SHP77 (cell line): ENCODE measurements at places on chromosomes 2 and 18.

GRCh38 chr2:109422758-109423500 lies 190.8 kb downstream of the SEPTIN10 start:
- DNase-seq = no peak

- DNase-seq = no peak
These were observed 27.9 kb upstream of the RPE start for GRCh38 chr2:209974576-209974975.

DNA sequence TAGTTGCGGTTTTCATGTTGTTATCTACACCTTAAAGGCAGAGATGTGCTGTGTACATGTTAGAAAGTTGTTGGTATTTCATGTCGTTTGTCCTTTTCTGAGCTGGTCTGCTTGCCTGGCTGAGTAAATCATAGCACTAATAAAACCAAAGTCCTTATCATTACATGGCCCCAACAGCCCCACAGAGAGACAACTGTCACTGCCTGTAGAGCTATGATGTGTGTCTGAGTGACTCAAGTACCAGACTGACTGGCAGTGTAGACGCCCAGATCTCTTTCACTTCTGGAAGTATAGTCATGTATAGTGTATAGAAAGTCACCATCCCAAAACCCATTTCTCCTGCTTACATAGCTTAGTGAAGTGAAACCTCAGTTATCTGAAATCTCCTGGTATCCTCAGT lies 4.3 kb downstream of the SOCS6 start:
- DNase-seq = no peak

DNA sequence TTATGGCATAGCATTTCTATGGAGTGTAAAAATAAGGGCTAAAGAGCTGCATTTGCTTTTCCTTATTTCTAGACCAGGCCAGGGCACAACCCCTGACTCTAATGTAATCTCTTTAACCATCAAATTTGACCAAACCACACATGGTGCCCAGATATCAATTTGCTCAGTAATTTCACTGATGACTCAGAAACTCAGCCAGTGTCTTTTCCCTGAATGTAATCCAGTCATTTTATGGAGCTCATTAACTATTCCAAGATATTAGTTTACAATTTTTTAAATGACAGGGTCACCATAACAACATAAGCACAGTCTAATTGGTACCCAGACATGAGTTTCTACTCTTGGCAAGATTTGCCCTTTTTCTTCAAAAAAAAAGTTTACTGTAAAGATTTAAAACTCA lies 270.8 kb upstream of the AGAP1 start:
- no peak for DNase-seq

DNA sequence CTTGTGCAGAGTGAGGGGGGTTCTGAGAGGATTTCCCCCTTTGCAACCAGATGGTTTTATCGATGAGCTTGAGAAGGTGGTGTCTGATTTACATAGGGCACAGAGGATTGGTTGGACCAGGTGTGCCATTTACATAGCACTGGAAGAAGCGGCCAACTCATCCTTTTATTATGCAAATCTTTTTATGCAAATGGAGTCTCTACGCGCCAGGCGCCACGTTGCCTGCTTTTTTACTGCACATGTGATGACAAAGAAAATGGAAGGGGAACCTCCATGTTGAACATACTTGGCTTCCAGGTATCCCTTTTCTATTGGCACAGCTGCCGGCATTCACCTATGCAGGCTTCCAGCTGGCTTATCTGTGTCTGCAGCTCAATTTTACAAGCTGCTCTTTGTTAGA lies 18.4 kb upstream of the TXNL4A start:
- DNase-seq = no peak

GRCh38 chr2:190637903-190638618 lies 10.8 kb upstream of the NAB1 start:
- DNase-seq = no peak

- DNase-seq = no peak
These were observed 148.8 kb downstream of the RTN4 start for GRCh38 chr2:54901224-54901986.

DNA sequence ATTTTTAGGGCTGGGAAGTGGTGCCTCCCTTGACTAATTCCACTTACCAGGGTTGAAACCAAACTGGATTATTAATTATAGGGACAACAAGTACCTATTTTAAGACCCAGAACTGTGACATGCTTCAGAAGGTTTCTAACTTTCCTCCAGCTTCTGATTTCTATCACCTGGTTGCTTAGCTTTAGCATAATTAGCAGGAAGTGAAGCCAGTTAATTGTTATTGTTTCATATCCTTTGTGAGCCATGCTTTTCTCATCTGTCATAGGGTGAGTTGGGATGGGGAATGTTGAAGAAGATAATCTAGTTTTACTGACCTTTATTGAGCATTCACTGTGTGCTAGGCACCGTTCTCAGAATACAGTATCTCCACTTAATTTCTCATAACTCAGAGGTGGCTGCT lies 3.2 kb downstream of the YPEL5 start:
- no peak for DNase-seq

DNA sequence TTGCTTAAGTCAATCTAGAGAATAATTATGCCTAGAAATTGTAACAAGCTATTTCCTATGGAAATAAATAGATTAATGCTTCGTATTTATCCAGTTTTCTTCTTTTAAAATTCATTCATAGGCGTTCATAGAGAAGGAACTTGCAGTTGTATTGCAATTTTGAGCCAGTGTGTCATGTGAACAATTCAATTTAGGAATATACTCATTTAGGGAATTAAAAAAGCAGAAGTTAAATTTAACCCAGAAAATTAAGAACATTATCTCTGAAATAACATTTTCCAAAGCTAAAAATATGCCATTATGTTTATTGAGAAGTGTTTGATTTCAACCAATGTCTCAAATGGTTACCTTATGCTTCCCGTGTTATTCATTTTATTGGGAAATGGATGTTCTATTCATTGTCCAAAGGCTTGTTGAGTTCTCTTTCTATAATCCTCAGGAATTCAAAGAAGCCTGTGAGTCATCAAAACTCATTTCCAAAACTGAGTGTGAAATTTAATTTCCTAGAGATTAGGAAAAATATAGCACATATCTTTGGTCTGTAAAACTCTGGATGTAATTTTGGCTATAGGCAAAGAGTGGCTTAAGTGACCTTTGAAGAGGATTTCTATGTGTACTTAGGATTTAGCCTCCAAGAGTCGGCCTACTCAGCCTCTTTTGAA lies 99.7 kb downstream of the SLC8A1 start:
- DNase-seq = no peak

DNA sequence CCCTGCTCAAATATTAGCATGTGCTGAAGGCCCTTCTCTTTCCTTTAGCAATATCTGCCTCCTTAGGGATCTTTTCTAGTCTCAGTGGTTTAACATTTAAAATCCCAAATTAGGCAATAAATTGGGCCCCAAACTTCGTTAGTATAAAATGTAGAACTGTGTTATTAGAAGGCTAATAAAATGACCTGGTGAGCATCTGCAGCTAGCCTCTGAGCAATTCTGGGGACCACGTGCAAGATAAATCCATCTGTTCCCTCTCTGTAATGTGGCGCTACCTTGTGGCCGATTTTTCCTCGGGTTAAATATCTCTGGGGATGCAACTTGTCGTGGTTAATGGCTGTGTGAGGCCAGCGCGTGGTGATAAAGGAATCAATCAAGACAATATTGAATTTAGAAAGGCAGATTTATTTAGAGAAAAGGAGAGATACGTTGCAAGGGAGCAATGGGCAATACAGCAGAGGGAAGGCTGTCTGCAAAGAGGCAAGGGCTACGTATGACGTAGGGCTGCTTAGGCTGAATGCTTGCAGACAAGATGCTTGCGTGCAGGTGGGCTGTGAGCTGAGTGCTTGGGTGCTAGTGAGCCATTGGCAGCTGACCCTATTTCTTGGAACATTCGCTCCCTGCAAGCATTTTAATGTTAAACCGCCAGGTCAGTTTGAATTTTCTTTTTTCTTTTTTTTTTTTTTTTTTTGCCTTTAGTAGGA lies 18.5 kb upstream of the IL36G start:
- DNase-seq = no peak

GRCh38 chr18:8020132-8020846 lies 453.2 kb downstream of the PTPRM start:
- DNase-seq = no peak

GRCh38 chr2:127155947-127156346 lies 49.0 kb upstream of the BIN1 start:
- no peak for DNase-seq

DNA sequence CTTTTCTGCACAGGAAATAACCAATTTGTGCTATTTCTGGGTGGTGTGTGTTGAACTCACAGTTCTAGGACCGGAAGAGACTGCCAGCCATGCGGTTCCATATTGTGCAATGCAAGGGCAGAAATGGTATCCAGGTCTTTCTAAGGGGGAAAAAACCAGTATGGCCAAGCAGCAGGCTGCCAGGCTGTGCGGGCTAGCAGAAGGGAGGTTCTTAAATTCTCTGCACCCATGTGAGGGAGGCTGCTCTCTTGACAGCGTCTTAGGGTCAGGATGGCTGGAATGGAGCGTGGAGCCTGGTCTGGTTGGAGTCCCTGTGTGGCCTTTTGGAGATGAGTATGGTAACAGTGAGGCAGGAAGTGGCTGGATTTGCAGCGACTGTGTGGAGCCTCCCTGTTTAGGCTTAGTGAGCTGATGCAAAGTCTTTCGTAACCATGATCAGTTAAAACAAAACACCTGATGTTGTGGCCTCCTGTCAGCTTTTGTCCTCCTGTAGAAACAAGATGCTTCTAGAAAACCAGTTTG lies 52.6 kb downstream of the NCK2 start:
- DNase-seq = no peak

- peak; percentile 20 for DNase-seq
These were observed 368 bp downstream of the TMEFF2 start for GRCh38 chr2:192194265-192194865.

- no peak for DNase-seq
These were observed 113.1 kb downstream of the ICOS start for GRCh38 chr2:204049635-204050034.

DNA sequence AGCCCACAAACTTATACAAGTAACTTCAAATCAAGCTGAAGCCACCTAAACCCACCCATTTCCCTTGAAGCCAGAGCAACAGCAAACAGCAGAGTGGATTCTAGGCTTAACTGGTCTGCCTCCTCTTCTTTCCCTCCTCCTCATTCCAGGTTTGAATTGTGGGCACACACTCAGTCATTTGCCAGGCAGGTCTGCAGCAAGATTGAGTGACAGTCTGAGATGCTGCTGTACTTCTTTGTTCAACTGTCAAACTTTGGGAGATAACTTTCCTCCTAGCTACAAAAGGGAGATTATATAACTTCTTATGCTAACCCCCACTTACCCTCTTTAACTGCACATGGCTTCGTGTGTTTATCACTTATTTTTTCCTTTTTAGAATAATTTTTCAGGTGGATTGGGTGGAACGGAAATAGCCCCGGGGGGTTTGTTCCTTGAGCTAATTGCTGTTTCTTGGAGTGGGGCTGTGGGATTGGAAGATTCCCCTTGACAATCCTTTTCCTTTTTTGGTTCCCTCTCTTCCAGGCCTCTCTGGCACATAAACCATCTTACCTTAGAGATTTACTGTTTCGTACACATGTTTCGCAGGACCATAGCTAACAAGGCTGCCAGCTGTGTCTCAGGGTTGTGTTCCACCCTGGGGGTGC lies 55.0 kb downstream of the RNF144A start:
- DNase-seq = no peak

DNA sequence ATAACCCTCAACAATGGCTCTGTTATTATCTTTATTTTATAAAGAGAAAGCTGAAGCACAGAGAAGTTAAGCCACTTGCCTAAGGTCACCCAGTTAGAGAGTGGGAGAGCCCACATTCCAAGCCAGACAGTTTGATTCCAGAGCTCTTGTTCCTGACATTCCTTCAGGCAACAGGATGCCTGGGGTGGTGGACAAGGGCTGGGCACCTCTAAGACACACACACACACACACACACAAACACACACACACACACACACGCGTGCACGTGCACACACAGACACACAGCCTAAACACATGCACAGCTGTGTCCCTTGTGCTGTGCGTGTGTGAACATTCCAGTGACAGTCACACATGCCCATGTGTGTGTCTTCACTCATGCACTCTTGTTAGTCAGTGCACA lies 26.4 kb downstream of the CELF4 start:
- no peak for DNase-seq

DNA sequence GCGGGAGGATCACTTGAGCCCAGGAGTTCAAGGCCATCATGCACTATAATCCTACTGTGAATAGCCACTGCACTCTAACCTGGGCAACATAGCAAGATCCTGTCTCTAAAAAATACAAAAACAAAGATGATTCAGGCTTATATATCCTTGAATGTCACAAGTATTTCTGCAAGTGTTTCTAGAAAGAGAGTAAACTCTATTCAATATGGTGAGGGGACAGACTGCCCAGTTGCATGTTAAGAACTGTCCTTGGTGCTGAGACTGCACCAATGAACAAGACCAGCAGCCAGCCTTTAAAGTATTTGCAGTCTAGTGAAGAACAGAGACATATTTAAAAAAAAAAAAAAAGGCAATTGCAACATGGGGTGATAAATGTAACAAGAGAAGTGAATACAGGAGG lies 16.4 kb downstream of the MAP3K19 start:
- DNase-seq = no peak

GRCh38 chr2:173830170-173830569 lies 135.0 kb downstream of the SP3 start:
- no peak for DNase-seq

- DNase-seq = peak; percentile 9
These were observed 116.6 kb upstream of the LGALSL start for GRCh38 chr2:64337314-64337713.

- DNase-seq = no peak
These were observed 89.1 kb upstream of the KLF7 start for GRCh38 chr2:207254591-207255464.

- DNase-seq = no peak
These were observed 1.0 kb downstream of the ALKAL2 start for GRCh38 chr2:286774-287392.

GRCh38 chr2:68351997-68352396 lies 13.1 kb upstream of the PLEK start:
- DNase-seq = no peak

DNA sequence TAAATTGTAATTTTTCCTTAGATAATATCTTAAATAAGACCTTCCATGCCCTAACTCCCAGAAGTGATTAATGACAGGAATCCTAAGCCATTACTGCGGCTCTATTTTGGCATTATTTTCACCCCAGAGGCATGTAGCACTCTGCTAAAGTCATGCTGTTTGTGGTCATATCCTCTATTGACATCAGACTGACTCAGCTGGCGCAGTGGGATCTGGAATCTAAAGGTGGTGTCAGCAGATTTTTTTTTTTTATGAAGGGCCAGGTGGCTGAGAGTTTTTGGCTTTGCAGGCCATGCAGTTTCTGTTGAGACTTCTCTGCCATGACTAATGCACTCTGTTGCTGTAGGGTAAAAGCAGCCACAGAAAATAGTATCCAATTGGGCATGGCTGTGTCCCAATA lies 64.1 kb upstream of the ACVR1C start:
- no peak for DNase-seq

DNA sequence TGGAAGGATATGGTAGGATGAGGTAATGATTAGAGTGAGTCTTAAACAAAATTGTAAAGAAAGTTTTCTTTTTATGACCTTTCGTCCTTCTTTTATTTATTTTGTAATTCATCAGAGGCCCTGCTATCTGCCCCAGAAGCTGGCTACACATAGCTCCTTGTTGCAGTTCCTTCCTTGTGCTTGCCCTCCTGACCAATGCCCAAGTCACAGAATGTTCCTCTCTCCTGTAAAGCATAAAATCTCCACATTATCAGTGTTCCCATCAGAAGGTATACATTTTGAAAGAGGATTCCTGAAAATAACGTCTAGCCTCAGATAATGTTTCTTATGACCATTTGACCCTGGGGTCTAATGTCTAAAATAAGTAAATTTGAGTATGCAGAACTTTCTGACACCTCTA lies 78.3 kb downstream of the RND3 start:
- no peak for DNase-seq
